ENCODE measurements at places on chromosomes 5 and 9.

GRCh38 chr9:11086561-11086960, 473.8 kb upstream of the PTPRD start:
- DNase-seq: no peak

DNA sequence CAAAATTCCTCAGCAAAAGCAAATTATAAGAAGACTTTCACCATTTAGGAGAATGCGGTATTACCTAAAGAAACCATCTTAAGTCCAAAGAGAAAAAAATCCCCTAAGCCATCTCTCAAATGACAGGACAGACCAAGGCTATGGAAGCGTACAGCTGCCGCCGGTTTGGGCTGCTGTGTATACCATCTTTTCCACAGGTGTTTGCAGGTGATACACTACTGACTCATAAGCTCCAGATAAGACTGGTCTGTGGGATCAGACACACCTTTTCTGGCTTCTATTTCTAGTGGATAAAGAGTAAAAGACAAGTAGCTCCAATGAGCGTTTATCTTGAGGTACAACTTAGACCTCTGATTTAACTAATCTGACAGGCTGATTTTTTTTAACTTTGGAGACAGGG, 7.7 kb downstream of the CDKN2AIPNL start:
- no peak for DNase-seq

DNA sequence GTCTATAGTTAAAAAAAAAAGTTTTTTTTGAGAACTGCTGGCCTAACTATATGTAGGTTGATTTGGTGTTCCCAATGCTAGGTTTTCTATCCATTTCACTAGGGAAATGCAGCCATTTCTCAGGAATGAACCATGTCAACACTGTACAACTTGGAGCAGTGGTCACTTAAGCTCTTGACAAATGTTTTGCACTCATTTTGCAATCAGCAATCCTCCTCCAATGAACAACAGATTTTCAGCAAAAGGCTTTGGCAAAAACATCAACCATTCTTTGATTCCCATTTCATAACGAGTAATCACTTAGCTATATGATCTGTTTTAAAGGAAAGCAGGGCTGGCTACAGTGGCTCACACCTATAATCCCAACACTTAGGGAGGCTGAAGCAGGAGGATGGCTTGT, 17.9 kb downstream of the STRBP start:
- DNase-seq: no peak

DNA sequence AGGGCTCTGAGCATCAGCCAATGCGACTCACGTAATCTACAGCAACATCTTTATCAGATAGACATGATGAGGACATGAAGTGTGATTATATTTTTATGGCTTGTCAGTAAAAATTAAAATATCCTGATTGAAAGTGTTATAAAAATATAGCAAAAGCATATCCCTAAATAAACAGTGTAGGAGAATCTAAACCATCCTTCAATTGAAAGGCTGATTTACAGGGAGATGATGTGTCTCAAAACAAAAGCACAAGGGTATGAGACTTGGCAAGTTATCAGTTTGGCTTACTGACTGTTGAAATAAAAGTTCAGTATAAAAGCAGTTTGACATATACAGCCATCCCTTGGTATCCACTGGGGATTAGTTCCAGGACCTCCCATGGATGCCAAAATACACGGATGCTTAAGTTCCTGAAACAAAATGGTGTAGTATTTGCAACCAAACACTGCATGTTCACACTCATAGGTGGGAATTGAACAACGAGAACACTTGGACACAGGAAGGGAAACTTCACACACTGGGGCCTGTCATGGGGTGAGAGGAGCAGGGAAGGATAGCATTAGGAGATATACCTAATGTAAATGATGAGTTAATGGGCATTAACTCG, 149.9 kb upstream of the MAP1B start:
- no peak for DNase-seq

DNA sequence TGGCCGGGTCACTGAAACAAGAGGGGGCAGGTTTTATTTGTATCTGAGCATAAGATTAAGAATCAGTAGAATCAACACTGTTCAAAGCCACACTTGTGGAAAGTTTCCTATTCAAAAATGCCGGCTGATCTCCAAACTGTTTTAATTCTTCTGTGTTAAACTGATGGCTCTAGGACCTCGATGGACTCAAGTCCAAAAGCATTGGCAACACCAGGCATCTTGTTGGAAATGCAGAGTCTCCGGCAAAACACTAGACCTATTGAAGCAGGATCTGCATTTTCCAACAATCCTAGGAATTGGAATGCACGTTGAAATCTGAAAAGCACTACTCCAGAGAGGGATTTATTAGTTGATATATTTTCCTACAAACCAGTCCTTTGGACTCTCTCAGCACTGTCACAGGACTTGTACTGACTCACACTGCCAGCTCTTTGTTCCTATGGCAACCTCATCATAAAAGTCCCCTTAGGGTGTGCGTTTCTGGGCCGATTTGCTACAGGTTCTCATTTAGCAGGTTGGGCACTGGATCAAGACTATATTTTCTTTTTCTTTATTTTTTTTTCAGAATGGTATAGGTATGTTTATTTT, 48.1 kb upstream of the PCA3 start:
- no peak for DNase-seq

DNA sequence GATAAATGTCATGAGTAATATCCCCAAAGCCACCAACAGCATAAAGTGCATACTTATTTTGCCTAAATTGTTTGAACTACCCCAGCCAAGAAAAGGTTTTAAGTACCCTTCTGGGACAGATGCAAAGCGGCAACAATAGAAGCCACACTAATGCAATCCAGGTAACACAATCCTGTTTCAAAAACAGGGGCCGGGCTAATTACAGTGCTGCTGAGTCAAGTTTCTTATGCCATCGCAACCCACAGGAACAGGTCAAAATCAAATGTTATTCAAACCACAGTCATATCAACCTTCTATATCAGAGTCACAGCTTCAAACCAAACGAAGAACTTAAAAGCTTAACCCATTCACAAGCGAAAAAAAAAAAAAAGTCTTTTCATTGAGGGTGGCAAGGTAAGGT, 28.3 kb downstream of the EBF1 start:
- DNase-seq: no peak

DNA sequence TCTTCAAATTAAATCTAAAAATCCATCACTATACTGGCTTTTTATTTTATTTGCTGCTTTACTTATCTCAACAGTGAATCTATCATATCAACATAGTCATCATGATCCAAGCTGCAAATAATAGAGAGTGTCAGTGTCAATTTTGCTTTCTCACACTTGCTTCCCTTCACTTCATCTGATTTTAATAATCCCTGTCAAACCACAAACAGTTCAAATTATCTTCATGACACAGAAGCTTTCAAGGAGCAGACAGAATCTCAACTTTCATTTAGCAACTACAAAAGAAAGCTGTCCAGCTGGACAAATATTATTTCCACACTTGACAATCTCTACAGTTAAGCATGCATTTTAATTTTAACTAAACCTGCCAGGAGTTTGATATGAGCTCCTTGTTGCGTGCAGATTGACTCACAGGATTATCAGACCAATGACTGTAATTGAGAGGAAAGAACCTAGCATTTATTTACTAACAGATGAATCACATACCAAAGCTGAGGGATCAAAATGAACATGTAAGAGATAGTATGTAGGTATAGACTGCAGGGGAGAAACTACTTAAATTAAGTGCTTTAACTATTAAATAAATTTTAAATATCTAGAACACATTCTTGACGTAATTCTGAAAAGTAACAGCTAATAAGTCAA, 56.0 kb downstream of the KIAA0825 start:
- DNase-seq: no peak

- DNase-seq: no peak
Measured at GRCh38 chr5:133487093-133487492, 125.2 kb downstream of the FSTL4 start.

DNA sequence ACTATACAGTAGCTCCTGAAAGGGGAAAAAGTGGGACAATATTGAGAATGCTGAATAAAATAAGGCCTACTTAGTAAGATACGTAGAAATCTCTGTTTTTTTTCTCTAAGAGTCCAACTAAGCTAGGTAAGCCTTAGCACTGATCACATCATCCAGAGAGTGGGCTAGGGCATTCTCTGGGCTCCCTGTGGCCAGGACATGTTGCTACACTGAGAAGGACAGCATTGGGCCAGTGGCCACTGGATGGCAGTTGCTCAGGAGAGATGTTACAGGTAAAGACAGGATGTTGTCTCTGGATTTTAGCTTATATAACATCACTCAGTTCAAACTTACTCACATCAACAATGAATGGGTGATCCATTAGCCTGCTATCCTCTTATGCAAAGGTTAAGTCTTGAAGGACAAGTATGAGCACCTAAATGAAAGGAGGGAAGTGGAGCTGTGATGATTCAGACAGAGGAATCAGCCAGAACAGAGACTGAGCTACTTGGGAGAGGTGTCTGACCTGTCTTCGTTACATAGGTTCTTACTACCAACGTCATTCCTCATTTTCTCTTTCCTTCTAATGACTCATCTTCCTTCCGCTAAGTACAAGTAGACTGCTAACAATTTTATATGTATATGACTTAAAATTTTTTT, 226.6 kb upstream of the ADCY2 start:
- DNase-seq: no peak

DNA sequence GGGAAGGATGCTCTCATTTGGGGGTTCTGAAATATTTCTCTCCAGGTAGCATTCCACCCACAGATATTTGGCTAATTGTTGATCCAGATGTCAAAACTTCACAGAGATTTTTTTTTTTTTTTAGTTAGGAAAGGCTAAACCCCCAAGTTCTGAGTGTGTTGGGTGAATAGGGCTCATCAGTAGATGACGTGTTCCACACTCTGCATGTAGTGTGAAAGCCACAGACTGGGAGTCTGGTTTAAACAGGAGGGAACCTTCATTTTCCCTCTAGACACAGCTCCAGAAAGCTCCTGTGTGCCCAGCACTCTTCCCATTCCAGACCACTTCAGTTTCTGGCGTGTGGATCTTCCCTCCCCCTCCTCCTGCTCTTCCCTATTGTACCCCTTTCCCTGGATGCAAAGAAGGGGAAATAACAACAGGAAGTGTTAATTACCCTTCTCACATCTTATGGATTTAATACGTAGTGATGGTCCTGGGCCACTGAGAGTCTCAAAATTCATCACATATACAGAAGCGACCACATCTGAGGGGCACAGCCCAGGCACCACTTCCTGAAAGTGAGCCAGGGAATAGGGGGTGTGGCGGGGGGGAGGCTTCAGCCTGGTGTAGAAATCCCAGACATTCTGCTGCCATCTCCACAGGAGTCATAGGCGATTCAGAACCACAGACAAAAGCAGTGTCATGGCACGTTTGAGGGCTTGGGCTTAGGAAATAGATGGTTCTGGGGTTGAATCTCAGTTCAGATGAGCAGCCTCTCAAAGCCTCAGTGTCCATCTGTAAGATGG, 65.1 kb downstream of the DAP start:
- DNase-seq: no peak

GRCh38 chr9:85425153-85425611, 316.6 kb downstream of the AGTPBP1 start:
- DNase-seq: peak; percentile 21

DNA sequence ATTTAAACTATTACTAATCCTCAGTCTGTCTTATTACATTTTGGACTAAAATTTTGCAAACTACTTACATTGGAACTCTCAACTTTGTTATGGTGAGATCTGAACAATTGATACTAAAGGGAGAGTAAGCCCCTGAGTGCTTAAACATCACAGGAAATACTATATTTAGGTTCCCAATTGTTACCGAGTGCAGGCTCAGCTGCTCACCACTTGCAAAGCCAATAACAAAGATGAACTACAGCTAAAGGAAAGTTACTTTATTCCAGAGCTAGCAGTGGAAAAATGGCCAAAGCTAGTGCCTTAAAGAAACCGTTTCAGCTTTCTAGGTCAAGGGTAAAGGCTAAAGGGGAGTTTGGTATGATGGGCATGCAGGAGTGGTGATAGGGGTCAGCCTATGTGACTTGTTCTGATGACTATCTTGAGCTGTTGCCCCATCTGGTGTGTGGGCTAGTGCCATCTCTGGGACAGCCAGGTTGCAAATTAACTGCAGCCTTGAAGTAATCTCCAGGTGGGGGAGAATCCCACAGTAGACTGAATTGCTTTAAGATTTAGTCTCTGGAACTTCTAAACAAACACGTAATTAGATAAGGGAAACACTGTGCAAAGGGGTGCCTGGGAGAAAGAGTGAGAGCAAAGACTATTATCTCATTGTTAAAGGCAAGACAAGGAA, 7.8 kb upstream of the NDUFB6 start:
- DNase-seq: no peak

DNA sequence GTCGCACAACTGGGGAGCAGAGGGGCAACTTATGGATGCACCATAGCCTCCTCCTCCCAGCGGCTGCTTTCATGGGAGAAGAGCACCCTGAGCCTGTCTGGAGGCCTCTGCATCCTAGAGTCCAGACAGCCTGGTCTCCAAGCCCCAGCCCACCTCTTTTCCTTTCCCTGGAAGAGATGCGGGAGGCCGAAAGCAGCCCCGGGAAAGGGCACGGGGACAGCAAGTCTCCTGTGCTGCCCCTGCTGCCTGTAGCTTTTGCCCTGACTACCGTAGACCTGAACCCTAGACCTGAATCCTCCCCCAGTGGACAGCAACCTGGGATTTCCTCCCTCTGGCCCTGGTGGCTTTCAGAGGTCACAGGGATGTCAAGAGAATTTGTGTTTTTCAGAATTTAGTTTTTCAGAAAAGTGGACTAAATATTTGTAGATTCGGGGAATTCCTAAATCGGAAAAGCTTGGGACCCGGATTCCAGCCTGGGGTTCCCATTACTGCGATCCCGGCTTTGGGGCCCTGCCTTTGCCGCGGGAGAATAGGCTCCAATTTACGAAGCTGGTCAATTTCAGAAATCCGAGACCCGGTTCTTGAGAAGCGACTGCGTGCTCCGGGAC, 4.3 kb upstream of the PITX1 start:
- DNase-seq: no peak

GRCh38 chr9:79764374-79764773, 192.6 kb downstream of the TLE4 start:
- DNase-seq: no peak

- peak; percentile 29 for DNase-seq
Measured at GRCh38 chr5:103207653-103208052, 50.9 kb upstream of the MACIR start.

GRCh38 chr5:137195483-137195882, 303.6 kb downstream of the SPOCK1 start:
- DNase-seq: no peak

DNA sequence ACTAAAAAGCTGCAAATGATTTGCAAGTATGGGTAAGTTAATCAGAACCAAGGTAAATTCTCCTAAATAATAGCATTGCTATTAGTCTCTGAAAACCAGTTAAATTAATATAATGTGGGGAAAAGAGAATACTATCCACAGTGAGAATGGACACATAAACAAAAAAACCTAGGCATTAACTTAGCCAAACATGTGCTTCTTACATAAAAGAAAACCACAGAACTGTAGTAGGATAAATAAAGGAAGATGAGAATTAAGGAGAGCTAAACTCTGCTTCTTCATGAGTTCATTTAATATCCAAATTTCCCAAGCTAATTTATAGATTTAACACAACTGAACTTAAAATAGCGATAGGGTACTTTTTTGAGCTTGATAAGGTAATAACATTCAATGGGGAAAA, 31.8 kb downstream of the ABCA1 start:
- DNase-seq: no peak

GRCh38 chr5:169347786-169348185, 46.8 kb upstream of the SLIT3 start:
- peak; percentile 1 for DNase-seq

Data from inflammatory macrophage treated with lipopolysaccharide for 1 hour (primary cell).